ENCODE measurements at places on chromosomes 12 and 14.

DNA sequence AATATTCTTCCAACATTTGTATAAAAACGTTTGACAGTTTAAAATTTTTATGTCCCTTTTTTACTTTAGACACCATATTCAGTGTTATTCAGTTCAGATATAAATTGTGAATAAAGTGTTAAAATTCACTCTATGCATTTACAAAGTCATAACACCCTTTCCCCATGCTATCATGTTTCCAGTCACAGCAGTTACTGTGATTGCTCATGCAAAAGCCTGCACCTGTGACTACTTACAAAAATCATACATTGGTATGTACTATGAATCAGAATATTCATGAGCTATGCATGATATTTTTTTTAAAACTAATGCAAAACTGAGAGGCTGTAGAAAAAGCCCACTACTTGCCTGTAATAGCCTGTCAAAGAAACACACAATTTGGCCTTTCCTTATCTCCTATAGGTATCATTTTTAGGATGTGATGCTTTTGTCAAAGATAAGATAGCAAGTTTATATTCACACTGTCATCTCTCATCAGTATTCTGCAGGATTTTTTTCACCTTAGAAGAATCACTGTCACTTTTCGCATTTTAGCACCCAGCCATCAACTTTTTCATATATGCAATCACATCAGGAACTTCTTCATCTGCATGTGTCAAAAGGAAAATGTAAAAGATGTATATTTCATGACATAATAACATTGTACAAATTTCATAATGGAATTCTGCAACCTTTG lies 443.2 kb downstream of the C12orf50 start:
- no peak for DNase-seq

- DNase-seq: no peak
Measured at GRCh38 chr14:23015618-23016017, 5.7 kb upstream of the C14orf93 start.

DNA sequence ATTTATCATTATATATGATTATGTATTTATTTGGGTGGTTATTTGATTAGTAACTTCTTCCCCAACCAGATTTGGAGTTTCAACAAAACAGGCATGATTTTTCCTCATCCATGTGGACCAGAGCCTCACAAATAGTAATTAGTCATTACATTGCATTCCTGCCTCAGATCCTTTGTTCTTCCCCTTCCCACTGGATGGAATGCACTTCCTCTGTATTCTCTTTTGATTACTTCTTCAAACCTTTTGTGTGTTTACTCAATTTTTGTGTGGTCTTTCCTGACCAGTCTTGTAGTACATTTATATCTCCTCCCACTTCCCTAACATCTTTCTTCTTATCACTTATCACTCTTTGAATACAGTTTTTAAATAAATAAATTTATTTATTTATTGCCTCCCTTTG lies 15.5 kb downstream of the SYT1 start:
- no peak for DNase-seq

DNA sequence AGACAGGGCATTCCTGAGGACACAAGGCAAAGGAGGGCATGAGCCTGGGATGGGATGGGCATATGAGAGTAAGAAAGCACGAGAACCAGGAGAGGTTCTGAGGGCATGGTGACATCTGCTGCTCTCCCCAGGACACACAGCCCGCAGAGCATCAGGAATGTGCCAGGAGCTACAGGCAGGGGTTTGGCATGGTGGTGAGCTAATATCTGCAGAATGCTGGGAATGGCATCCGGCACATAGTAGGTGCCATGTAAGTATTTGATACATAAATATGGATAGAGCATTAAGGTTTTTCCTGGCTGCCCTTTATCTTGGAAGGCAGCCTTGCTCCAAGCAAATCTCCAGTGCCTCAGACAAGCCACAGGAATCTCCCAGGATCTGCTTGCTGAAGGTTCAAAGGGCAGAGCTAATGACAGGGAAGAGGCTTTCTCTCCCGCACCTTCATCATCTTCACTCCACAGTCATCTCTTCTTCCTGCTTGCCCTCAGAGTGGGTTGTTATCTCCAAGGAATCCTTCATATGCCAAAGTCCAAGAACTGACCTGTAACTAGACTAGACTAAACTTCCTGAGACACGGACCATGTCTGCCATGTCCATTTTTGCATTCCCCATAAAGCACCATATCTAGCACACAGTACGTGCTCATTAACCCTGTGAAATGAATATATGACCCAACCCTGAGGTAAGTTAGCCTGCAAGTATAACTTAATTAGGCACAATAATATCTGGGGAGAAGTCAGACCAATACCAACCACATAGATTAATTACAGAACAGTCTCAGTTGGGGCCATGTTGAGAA lies 62.0 kb upstream of the SCN8A start:
- DNase-seq: no peak

- peak; percentile 61 for DNase-seq
Measured at GRCh38 chr12:122203301-122204166, at the start of gene B3GNT4. Gene B3GNT4, plus strand, starts transcription at chr12:122203709. Its CDS starts 910 bp downstream, at chr12:122204619.

GRCh38 chr12:67634303-67634761 lies 14.2 kb upstream of the DYRK2 start:
- DNase-seq: no peak

GRCh38 chr12:110107369-110108281 lies 16.5 kb upstream of the IFT81 start:
- no peak for DNase-seq

DNA sequence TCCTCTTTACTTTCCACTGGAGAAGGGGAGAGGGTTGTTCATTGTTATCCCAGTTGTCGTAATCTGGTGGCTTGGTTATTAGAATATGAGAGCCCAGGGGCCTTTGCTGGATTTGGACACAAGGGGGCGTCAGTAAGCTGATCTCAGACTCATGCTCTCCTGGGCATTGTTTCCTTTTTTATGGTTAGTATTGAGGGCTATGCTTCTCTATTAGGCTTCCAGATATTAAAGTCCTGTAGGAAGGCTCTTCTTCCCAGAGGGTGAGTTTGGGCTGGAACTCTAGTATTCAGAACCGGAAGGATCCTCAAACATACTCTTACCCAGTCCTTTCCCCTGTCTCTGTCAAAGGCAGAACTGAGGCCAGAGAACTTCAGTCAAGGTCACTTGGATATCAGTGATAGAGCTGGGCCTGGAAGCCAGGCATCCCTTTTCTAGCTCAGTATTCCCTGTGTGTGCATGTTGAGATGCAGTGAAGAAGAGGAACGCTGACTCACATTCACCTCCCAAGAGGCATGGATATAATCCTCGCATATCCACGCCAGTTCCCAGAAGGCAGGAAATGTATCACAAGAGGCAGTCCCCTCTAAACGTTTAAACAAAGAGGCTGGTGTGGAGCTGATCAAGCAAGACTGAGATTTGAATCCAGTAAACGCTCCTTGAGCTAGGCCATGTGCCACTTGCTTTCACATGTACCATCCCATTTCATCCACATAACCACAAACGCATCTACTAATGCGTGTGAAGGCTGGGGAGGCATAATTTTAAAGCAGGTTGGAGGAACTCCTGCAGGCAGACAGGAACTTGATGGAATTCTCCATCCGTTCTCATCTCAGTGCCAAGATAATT lies 41.6 kb downstream of the UBE3B start:
- DNase-seq: peak; percentile 62

GRCh38 chr14:86673523-86673969 lies 1143.6 kb downstream of the FLRT2 start:
- DNase-seq: no peak

DNA sequence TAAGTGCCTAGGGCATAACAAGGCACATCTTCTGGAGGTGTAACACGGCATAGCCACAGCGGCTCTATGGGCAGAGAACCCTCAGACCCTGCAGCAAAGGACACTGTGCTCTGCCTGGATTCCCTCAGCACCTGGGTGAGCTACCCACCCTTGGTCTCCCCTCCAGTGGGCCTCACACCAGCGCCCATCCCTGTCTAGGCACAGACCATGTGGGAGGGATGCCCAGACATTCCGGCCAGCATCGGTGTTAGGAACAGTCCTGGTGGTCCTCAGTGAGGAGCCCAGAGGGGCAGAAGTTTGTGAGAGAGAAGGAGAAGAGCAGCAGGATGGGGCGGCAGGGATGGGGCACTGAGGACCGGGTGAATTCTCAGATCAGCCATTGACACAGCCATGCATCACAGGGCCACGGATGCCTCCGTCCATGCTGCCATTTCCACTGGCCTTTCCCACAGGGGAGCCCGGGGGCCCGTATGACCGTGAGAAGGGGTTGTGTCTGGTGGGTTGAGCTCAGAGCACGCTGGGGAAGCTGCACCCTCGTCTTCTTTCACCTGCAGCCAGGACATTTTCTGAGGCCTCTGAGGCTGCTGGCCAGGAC lies 282.7 kb upstream of the SFSWAP start:
- no peak for DNase-seq

- no peak for DNase-seq
Measured at GRCh38 chr14:91373591-91374254, 43.9 kb downstream of the CCDC88C start.

- DNase-seq: no peak
Measured at GRCh38 chr12:93116632-93117031, 187.5 kb upstream of the EEA1 start.

- no peak for DNase-seq
Measured at GRCh38 chr14:71665781-71666180, 266.4 kb upstream of the RGS6 start.

DNA sequence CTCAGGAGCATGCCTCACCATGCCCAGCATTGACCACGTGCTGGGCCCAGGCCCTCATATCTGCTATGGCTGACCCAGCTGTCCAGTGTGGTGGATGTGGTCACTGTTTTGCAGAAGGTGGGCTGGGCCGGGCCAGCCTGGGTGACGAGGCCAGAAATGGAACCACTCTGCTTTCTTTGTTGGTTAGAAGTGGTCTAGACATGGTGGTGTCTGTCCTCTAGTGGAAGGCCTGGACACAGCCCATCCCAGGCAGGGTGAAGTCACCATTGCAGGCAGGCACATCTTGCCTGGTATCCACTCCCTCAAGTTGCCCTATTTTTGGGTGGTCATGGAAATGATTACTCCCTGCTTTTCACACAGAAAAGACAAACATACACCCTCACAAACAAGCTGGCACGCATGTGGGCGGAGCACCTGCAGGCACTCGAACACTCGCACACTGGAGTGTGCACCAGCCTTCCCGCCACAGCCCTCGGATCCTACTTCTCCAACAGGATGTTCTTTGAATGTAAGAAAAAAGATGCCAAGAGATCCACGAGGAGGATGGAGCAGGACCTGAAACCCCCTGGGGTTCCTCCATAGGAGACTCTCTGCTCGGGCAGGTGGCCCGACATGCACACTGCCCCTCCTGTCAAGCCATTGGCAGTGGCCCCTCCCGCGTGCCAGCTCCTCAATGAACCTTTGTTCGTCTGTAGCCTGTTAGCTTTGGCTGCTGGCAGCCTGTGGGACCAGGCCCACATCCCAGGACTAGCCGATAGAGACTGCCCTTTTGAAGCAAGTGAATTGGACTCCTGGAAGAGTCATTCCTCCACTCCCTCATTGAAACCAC lies 38.4 kb downstream of the MLXIP start:
- no peak for DNase-seq

- DNase-seq: no peak
Measured at GRCh38 chr12:24172031-24172772, 222.7 kb upstream of the SOX5 start.

DNA sequence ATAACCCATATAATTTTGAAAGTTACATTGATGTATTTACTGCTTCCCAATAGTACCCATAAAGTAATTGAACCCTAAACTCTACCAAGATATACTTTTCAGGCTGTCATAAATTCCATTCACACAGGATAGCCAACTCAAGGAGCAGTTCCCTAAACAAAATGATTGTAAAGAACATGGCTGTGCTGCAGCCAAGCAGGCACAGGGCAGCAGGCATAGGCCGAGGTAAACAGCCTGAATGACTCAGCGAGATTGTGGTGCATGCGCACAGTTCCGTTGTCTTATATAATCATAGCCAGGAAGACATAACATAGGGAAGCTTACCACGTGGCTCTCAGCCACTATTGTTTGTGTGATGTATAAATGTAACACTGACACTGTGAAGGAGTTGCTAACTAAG lies 344.9 kb downstream of the FSCB start:
- no peak for DNase-seq

DNA sequence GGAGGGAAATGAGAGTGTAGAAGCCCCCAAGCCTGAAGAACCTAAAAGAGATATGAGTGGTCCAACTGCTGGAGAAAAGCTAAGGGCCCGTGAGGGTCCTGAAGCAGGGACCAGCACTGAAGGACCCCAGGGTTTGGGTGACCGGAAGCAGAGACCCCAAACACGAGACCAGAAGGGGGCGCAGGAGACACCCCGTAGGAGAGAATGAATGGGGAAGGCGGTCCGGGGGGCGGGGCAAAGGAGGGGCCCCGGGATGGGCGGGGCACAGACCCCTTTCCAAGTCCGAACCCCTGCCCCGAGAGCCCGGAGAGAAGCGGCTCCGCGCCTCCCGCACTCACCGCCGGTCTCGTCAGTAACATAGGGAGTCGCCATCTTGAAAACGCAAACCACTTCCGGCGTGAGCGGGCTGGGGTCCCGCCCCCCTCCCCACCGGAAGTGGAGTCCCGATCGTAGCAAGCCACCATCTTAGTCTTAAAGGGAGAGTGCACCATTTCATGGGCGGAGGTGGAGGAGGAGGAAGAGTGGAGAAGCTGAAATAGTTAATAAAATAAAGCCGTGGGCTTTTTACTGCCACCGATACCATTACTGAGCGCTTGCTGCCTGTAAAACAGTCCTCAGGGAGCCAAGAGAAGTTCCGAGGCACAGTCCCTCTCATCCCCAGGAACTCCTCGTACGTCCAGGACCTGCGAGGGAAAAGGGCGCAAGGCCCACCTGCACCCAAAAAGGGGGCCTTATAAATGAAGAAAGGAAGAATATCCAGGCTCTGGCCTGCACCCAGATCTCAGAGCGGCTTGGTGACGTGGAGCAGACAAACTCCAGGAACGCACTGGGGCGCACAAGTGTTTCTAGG lies 731 bp downstream of the PYM1 start:
- DNase-seq: peak; percentile 68

DNA sequence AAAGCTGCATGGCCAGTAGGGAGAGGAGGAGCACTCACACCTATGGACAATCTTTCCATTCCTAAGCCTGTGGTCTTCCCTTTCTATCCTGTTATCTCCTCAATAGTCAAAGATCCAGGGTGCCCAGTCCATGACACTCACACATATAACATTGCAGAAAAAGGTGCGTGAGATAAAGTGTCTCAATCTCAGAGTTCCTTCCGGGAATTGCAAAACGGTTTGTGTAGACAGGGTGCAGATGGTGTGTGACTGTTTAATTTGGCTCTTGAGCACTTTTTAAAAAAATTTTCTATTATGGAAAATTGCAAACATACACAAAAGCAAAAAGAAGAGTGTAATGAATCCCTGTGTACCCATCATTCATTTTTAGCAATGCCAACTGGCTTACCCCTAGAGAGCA lies 1493.6 kb downstream of the AACS start:
- peak; percentile 46 for DNase-seq

DNA sequence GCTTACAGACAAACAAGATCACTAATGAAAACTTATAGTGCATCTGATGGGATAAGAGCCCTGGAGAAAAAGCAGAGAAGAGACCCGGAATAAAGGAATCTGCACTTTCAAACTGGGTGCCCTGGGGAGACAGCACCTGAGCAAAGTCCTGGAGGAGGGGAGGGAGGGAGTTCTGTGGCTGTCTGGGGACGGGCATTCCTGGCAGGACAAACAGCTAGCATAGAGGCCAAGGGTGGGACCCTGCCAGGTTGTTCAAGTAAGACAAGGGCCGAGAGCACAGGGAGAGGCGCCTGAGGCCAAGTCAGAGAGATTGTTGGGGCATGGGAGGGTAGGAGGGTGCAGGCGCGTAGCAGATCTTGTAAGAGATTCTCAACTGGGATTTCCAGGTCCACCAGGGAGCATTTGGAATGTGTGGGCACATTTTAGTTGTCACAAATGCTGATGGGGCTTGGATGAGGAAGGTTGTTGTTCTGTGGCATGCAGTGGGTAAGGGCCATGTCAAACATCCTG lies 14.2 kb downstream of the IQSEC3 start:
- DNase-seq: no peak

GRCh38 chr14:73136387-73137225 lies at the start of gene PSEN1:
Gene PSEN1, plus strand, starts transcription at chr14:73136507. Its CDS starts 11,513 bp downstream, at chr14:73148020.
- peak; percentile 91 for DNase-seq
